ENCODE measurements at places on chromosomes 1 and 21.
A peak's percentile ranks its signal among the peaks of the same experiment; 100 is the strongest.

DNA sequence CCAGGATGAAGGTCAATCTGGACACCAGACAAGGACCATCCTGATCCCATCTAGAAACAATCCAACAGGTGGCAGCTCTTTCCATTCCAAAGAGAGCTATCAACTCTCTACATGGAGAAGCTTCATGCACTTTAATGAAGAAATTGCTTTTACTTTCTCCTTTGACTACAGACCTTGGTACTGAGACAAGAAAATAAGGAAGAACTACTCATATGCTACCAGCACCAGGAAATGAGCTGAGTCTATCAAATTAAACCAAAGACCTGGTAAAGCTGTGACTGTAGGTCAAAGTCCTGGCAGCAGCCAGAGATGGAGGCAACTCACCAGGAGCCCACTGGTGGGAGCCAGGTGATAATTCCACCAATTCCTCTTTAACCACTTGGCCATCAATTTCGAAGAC is 64.3 kb upstream of the LRRC8B start:
- no peak for DNase-seq

GRCh38 chr21:32884062-32884461 is 112.5 kb upstream of the PAXBP1 start:
- DNase-seq, result no peak

GRCh38 chr1:23799570-23800399 is 769 bp downstream of the GALE start:
- DNase-seq, result peak; percentile 49

- DNase-seq, result no peak
These were observed 35.3 kb downstream of the HLX start for GRCh38 chr1:220914283-220915116.

- DNase-seq, result no peak
These were observed 34.0 kb downstream of the BACH1 start for GRCh38 chr21:29332461-29333362.

GRCh38 chr1:53340660-53341520 is 13.0 kb upstream of the LRP8 start:
- no peak for DNase-seq

DNA sequence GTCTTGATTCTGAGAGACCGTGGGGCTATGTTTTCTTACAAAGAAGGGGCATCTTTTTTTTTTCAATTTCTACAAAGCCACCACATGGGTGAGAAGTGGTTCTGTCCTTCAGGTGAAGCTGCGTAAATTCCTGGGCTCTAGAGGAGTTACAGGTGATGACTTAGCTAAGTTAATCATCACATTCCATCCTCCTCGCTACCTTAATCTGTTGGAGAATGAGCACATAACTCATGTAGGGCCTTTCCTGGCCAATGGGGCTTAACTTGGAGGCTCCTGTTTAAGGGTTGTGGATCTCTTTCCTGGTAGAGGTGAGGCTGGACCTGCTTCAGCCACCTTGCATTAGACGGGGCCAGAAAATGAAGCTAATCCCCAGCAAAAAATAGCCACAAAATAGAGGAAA is 19.9 kb downstream of the REG4 start:
- DNase-seq, result no peak

DNA sequence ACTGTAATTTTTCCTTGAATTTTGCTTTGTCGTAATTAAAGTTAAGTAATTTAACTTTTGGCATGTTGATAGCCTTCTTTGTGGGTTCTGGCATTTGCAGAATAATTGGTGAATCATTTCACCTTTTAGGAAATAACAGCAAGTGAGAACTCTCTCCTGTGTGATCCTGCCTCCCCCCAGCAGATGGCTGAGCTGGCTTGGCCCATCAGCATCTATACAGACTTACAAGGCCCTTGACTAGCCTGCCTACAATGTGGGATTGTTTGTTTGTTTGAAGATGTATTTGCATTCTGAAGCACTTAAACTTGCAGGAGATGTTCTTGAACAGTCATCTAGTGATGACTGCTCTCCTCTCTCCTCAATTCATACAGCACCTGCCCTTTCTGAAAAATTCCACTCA is 55.9 kb downstream of the MACO1 start:
- DNase-seq, result no peak

- no peak for DNase-seq
These were observed 10.8 kb downstream of the ARID4B start for GRCh38 chr1:235317168-235317567.

DNA sequence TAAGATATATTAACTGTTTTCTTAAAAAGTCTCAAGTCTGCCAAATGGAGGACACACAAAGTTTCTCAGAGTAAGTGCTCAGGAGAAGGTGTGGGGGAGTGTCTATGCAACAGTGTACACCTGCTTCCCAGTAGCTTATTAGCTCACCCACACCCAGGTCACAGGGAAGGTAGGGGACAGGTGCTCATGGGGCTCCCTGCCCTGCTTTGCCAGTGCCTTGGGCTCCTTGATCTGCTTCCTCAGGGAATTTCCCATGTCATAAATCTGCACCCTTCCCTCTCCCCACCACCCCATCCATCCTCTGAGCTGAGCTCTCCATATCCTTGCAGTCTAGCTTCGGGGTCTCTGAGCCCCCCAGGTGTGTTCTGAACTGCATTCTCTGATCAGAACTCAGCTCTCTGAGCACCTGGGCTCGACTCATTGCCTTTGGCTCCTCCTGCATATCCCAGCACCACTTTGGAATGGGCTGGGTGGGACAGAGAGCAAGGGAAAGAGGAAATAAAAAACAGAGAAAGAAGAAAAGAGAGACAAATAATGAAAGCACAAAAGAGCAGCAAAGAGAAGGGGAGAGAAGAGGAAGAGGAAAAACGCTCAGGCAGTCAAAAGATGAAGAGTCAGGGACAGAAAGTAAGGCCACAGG is 87.0 kb upstream of the ATP1B1 start:
- no peak for DNase-seq

DNA sequence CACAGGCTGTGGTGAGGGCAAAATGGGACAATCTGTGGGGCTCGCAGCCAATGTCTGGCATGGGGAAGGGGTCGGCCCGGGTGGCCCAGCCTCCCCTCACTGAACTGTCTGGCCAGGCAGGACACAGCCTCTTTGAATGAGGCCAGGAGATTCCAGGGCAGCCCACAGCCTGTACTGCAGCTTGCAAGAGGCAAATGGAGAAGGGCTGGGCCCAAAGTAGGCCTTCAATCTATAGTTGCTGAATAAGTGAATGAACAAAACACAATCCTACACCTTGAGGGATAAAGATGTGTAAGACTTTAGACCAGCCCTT is 23.2 kb downstream of the SLC27A3 start:
- no peak for DNase-seq

GRCh38 chr1:52264530-52265115 is 101.4 kb downstream of the CC2D1B start:
- DNase-seq, result no peak

- DNase-seq, result no peak
These were observed 399 bp upstream of the PTPRC start for GRCh38 chr1:198638441-198638840.

DNA sequence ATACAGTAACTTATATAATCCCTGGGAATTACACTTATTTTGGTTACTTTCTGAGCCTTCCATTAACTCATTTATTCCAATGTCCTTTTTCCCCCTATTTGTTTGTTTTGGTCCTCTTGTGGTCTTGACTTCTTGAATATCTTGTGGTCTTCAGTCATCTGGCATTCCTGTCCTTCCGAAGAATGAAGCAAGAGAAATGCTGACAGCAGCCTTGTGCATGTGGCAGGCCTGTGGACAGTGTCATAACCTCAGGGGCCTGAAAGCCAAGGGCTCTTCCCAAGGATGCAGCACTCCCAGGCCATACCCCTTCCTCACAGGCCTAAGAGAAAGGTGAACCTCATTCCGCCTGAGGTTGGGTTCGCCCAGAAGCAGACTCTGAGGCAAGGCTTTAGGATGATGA is 470.2 kb downstream of the DISC1 start:
- DNase-seq, result no peak

DNA sequence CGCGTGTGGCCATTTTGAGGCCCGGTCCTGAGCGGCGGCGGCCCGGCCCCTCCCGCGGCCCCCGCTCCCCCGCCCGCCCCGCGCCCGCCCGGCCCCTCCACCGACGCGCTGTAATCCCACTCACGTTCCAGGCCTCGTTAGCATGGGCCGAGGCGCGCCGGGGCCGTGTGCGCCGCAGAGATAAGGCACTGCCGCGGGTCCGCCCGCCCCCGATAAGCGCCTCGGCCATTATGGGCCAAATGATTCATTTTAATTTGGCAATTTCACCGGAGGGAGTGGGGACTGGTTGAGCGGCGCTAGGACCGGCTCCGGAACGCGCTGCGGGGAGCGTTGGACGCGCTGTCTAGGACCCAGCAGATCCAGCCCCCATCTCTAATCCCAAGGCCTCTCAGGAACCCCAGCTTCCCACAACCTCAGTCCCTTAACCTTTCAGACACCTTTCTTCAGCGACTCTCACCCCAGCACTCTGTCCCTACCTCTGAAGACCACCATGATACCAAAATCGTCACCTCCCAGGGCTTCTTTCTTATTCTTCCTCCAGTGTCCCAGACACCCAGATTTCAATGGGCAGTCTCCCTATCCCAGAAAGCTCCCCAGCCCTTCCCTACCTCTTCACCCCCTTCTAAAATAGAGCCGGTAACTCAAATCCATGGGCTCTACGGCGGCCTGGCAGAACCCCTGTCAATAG is at the start of gene TAL1:
Gene TAL1, minus strand, starts transcription at position 39 of the 688 bp plus-strand sequence. CDS start 6,337 bp downstream, outside the sequence.
- peak; percentile 38 for DNase-seq

DNA sequence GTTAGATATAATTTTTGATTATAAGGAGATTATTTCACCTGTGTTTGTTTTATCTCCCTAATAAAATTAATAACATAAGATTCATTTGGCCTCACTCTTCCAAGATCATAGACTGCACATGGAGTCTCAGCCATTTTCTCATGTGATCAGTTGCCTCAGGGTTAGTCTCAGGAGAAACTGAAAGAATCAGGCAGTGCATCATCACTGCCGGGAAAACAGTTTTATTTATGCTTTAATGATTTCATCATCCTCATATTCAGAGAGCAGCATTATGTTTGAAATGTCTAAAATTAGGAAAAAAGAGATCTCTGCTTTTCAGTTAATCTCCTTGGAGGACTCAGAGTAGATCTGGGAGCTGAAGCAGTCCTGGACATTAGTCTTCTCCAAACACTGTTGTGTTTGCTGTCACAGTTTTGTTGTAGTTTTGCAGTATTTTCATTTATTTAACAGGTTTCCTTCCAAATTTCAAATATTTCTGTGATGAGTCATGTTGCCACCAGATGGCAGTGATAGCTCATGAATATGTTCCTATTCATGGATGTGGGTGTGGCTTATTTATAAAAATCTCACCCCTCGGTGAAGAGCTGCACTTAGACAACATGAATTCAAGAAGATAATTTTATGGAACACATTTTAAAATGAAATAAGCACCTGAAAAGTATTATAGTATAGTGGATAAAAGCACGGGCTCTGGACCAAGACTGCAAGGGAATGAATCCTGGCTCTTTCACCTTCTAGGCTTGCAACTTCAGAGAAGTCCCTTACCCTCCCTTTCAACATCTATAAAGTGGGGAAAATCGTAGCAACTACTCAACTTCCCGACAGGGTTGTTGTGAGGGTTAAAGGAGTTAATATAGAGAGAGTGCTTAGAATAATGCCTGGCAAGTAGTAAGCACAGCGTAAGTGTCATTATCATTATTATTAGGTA is 31.2 kb downstream of the CHD1L start:
- peak; percentile 79 for DNase-seq

DNA sequence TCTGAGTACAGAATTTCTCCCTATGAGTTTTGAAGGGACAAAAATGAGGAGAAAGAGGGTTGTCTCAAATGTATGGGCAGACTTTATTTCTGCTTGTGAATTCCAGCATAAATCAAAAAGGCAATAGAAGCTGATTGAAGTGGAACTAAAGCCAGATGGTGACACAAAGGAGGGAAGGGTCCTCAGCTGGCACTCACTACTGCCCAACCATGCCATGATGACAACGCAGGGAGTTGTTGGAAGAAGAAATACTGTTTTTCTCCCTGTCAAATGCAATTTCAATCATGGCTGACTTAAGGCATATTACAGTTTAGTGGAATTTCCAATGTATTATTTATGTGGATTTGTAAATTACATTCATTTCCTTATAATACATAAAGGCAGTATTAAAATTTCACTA is 805.8 kb downstream of the ADGRL2 start:
- DNase-seq, result no peak

GRCh38 chr1:40997096-40997495 is 17.6 kb downstream of the CTPS1 start:
- no peak for DNase-seq

DNA sequence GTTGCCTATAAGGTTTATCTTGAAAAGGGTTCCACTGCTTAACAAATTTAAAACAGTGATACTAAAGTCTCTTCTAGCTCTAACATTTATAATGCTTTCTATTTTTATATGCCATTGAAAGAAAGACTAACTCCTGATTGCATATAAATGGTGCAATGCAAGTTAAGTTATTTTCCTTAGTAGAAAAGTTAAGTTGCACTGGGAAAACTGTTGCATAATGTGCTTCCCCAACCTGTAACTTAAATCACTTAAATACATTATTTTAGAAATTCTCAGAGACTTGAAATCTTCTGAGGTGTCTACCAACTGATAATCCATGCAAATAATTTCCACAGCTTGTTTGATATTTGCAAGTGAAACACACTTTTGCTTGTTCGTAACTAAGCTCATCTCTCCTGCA is 175.0 kb upstream of the HMCN1 start:
- no peak for DNase-seq

DNA sequence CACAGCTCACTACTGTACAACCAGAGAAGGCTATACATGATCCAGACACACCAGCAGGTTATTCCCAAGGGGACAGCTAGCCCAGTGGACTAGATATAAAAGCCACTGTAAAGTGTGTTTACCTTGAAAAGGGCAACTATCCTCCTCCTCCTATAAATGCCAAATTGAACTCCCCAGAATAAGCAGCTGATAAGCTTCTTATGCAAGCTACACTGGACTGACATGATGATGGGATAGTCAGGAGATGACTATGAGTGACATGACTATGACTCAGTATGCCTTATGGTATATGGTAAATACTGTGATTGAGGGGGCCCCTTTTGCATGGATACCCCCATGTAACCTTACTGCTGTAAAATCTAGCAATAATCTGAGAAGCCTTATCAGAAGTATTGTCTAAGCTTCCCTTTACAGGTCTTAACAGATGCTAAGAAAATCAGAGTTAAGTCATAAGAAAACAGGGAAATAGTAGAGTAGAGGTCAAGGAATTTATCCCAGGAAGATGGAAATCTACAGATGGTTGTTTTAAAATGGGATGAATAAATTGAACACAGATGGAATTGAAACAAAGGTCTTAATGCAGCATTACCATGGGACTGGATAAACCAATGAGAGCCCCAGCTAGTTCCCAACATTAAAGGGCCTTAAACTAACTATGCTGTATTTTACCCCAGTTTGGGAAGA is 55.8 kb downstream of the TRIM33 start:
- DNase-seq, result no peak

DNA sequence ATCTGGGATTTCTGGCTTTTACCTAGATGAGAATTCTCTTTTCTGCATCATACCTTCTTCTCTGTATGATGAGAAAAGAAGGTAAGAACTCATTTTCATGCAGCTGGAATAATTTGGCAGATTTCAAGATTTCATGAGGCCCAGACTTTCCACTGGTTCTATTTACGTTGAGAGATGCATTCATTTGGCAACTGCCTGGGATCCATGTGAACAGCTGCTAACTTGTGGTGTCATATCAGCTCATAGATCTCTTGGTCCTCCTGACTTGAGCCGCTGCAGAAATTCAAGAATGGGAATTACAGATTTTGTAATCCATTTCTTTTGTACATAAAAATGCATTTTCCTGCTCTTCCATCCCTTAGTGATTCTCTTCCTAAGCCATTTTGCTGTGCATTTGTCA is 17.1 kb upstream of the C1orf87 start:
- peak; percentile 84 for DNase-seq
